Progenitor cell of endocrine pancreas (in vitro differentiated cells): ENCODE measurements at places on chromosomes 12 and 14. TPM values are rescaled to one million over a fixed set of nuclear protein-coding genes. Genes with fewer than 3 reads are reported as not detected.

Gene RPL10L
- not detected in 2 replicates for total RNA-seq

Gene KLHL33
- total RNA-seq = 0.04 and 0.05 TPM in 2 replicates

GRCh38 chr12:116324654-116325335, 47.3 kb upstream of the MED13L start:
- H3K4me3 ChIP-seq = no peak overlapping the region
- no peaks in the 10 kb centered on the region for H3K36me3 ChIP-seq
- no peak for DNase-seq
- peaks cover 5% of the 10 kb centered on the region for H3K27me3 ChIP-seq
- peaks cover 12% of the 10 kb centered on the region for H3K4me1 ChIP-seq
- no peak overlapping the region for H3K27ac ChIP-seq

- H3K4me3 ChIP-seq = no peak overlapping the region
- no peaks in the 10 kb centered on the region for H3K36me3 ChIP-seq
- H3K27me3 ChIP-seq = no peaks in the 10 kb centered on the region
- H3K27ac ChIP-seq = no peak overlapping the region
- H3K4me1 ChIP-seq = no peaks in the 10 kb centered on the region
Measured at GRCh38 chr14:64561631-64562030, 11.9 kb downstream of the PPP1R36 start.

GRCh38 chr14:89678768-89679167, 261.7 kb upstream of the FOXN3 start:
- H3K36me3 ChIP-seq = no peaks in the 10 kb centered on the region
- H3K27me3 ChIP-seq = no peaks in the 10 kb centered on the region
- H3K4me3 ChIP-seq = no peak overlapping the region
- no peak for DNase-seq
- H3K4me1 ChIP-seq = peaks cover 4% of the 10 kb centered on the region
- no peak overlapping the region for H3K27ac ChIP-seq

- no peaks in the 10 kb centered on the region for H3K27me3 ChIP-seq
- H3K4me1 ChIP-seq = peaks cover 23% of the 10 kb centered on the region
- H3K27ac ChIP-seq = no peak overlapping the region
- no peaks in the 10 kb centered on the region for H3K36me3 ChIP-seq
Measured at GRCh38 chr12:89230376-89231315, 121.7 kb downstream of the DUSP6 start.
